ENCODE measurements at places on chromosomes 11 and 22.

DNA sequence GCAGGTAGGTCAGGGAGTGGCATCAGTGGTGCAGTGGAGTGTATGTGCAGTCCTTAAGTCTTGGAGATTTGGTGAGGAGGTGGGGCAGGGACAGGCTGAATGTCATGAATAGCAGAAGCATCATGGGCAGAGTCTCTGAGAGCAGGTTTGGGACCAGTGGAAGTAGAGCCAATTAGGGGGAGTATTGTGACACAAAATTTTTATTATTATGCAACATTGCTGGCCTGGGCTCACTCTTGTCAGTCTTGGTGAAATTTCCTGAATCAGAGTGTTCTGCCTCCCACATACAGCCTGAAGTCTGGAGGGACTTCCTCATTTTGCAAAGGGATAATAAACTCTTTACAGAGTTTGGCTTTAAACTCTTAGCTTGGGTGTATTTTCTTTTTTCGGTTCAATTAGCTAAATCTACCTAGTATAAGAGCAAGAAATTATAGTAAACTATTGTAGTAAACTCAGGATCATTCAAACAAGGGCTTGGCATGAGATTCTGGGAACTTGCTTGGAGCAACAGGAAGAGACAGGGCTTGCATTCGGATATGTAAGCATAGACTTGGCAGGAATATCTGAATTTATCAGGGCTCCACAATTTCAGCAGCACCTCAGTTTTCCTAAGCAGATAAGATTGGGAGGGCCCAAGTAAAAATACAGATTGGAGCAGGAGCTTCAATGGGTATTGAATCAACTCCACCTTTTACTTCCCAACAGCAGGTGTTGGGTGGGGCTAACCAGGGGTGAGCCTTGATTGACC is 67.7 kb downstream of the FDX1 start:
- no peak for DNase-seq

DNA sequence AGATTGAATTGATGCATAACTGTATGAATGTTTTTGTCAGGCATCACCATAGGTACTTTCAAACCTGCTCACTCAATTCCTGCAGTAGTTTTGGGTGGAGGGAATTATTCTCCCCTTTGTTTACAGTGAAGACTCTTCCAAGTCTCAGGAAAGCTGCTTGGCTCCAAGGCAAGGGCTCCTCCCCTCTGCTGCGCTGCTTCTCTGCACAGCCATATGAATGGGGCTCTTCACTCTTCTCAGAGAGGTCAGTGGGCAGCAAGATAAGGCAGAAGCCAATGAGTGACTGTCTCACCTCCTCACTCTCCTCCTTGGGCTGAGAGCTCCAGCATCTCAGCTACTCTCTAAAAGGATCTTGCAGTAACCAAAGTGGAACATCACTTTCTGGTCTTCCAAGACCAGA is 165.7 kb upstream of the TTC12 start:
- no peak for DNase-seq

DNA sequence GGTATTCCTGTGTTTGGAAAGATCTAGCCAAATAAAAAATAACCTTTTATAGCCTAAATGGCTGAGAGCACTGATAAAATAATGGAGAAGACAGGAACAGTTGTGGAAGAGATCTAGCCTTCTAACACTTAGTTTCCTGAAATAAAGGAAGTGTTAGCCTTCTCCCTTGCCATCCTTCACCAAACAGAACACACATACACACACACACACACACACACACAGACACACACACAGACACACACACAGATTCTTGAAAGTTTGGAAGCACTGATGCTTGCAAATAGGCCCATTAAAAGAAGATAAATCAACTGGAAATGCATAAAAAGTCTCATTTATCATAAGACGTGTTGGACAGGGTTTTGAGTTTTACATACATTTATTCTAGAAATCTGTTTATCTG is 37.5 kb downstream of the KIRREL3 start:
- DNase-seq = no peak

GRCh38 chr22:32625985-32626384 is 151.4 kb downstream of the FBXO7 start:
- DNase-seq = no peak

DNA sequence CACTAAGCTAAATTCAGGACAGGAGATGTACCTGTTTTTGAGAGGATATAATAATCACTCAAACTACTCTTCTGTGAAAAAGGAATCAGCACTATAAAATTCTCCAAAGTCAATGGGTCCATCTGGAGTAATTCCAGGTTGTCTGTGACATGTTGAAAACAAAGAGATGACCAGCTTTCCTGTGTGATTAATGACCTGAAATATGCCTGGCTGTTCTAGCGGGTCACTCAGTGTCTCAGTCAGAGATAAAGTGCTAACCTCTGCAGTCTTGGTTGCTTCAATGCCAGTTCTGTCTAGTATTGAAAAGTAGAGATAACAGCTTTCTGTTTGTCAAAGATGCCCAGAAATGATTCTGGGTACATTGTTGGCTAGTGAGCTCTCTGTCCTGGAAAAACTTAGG is 722.6 kb upstream of the TENM4 start:
- no peak for DNase-seq

DNA sequence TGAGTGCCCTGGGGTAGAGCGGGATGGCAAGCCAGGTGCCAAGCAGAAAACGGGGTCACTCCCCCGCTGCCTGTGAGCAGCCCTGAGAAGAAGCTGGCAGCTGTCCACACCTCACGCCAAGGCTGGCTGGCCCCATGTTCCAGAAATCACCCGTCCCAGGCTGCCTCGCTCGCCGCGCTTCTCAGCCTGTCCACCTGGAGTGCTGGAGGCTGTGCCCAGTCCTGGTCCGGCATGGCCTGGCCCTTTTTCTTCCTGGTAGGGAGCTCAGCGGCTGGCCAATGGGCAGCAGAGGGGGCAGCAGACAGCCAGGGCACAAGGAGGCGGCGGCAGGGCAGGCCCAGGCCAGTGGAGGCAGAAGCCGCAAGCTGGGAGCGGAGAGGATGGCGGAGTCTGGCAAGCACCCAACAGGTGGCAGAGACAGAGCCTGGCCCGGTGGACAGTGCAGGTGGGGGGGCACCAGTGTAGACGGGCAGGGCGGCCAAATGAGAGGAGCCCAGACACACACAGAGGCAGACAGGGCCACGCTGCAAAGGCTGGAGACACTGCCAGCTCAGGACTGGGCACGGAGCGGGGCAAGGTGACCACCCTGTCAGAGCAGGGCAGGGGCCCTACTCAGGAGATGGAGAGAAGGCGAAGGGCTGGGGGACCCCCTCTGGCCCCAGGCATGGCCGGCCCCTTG is 37.2 kb upstream of the TH start:
- DNase-seq = no peak

DNA sequence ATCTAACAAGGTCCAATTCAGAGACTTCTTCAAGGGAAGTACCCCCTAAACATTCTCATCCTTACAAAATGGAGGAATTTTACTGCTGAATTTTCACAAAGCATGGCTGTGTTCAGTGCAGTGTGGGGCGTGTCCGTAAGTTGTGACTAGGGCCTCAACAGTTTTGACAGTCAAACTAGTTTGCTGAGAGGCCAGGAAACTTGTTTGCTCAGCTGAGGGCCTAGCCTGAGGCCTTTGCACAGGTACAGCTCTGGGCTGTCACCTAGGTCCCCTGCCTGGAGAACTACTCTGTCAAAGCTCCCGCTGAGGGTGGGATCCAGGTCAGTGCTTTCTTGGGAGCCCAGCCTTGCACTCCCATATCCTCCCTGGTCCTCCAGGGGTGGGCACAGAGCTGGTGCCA is 27.9 kb downstream of the TCP11L1 start:
- no peak for DNase-seq

- no peak for DNase-seq
These were observed 17.5 kb upstream of the ARAP1 start for GRCh38 chr11:72769680-72770079.

DNA sequence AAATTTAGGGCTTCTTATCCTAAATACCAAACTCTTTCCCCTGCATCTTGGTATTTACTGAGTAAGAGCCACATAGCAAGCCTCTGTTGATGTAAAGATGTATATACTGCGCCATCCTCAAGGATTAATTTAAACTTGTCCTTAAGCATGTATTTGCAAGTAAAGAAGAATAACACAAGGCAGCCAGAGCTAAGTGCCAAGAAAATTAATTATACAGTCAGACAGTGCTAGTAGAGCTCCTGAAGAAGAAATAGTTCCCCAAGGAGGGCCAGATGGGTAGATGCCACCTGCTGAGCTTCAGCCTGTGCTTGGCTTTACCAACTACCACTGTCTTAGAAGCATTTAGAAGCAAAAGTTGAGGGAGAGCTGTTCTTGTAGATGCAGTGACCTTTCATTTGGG is 470.0 kb downstream of the BUD13 start:
- DNase-seq = no peak

- DNase-seq = no peak
These were observed 628 bp downstream of the CHKB start for GRCh38 chr22:50581950-50582492.

GRCh38 chr11:79028225-79028624 is 412.6 kb downstream of the TENM4 start:
- DNase-seq = no peak

GRCh38 chr11:16088774-16089173 is 267.6 kb downstream of the SOX6 start:
- DNase-seq = no peak

DNA sequence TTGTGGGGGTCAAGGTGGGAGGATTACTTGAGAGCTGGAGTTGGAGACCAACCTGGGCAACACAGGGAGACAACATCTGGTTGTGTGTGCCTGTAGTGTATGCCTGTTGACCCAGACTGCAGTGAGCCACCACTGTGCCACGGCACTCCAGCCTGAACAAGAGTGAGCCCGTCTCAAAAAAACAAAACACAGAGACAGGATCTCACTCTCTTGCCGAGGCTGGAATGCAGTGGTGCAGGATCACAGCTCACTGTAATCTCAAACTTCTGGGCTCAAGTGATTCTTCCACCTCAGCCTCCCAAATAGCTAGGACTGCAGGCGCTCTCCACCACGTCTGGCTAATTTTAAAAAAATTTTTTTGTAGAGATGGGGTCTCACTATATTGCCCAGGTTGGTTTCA is 112.5 kb downstream of the SGSM3 start:
- no peak for DNase-seq

- DNase-seq = no peak
These were observed 8.0 kb downstream of the MMP7 start for GRCh38 chr11:102522312-102523188.

DNA sequence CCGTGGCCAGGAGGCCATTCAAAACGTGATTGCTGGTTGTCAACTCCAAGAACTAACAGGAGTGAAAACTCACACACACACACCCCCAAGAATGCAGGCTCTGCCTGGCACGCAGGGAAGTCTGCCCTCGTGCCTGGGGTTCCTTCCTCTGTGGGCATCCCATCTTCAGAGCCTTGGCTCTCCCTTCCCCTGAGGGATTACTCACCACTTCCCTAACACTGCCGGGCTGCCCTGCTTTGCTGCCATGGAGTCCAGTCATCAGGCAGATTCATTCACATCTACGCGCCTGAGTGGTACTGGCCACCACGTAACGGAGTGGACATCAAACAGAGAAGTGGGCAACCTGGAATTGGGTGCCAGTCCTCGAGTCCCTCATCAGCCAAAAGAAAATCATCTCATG is 120.7 kb upstream of the TMEM45B start:
- no peak for DNase-seq

- no peak for DNase-seq
These were observed 863 bp downstream of the SIAE start for GRCh38 chr11:124672536-124673215.

DNA sequence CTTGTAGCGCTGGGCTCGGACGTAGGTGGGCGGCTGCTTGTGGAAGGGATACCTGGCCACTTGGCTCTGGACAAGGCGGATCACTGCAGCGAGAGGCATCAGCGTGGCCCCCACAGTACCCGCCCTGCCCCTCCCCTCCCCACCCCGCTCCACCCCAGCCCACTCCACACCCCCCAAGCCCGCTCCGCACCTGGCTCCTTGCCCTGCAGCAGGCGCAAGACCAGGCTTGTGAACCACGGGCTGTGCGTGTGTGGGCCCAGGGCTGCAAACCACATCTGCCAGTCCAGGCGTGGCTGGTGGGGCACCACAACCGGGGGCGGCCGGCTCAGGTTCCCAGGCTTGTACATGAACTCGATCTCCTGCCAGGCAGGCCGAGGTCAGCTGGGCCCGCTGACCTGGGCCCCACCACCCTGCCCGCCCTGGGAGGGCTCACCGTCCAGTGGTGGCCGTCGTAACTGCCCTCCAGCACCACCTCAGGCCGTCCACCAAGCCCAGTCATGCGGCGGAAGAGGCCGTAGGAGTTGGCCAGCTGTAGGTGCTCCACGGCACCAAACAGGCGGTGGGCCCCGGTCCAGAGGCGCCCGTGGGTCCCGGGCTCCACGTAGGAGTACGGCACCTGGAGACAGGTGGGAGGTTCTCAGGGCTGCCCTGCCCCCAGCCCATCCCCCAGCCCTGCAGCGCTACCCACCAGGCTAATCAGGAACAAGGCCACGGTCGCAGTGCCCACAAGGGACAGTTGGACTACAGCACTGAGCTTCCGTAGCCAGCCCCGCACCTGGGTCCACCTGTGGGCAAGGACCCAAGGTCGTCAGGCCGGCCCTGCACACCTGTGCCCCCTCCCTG is 2.9 kb downstream of the LMF2 start:
- DNase-seq = no peak

GRCh38 chr22:26027341-26027740 is 141.9 kb upstream of the SEZ6L start:
- DNase-seq = no peak

DNA sequence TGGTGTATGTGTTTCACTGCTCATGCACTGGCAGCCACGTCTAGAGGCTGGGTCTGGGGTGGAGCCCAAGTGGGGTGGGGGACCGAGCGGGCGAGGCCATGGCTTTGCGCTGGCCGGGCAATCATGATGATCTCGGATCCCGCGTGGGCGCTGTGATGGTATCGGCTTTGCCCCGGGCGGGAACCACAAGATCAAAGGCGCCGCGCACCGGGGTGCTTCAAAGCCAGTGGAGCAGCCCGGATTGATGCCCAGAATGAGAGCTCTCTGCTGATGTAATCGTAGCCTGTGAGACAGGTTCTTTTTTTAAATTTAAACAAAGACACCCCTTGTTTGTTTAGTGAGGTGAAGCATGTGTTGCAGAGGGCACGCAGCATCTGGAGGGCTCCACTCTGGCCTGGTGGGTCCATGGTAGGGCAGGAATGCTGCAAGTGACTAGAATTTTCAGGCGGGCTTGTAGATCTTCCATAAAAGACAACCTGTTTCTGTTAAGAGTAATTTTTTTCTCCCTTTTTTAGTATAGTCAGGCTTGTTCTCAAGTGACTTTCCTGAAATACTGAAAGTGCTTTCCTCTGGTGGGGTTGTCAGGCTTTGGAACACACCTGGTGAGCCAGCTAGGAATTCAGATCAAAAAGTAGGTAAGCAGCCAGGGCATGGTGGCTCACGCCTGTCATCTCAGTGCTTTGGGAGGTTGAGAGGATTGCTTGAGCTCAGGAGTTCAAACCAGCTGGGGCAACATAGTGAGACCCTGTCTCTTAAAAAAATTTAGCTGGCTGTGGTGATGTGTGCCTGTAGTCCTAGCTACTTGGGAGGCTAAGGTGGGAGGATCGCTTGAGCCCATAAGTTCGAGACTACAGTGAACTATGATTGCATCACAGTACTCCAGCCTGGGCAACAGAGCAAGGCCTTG is 40.7 kb downstream of the ZNRF3 start:
- no peak for DNase-seq
